ENCODE measurements at places on chromosomes 2 and 18.

- no peak for DNase-seq
These were observed 43.8 kb downstream of the OSBPL6 start for GRCh38 chr2:178238154-178238521.

GRCh38 chr2:184927040-184927439 lies 328.7 kb downstream of the ZNF804A start:
- DNase-seq, result no peak

- DNase-seq, result no peak
These were observed 143.2 kb upstream of the CCDC68 start for GRCh38 chr18:55102501-55102900.

- DNase-seq, result no peak
These were observed 64.5 kb downstream of the ITGB1BP1 start for GRCh38 chr2:9358846-9359245.

GRCh38 chr18:23883277-23883790 lies 131.2 kb upstream of the TTC39C start:
- peak; percentile 61 for DNase-seq

GRCh38 chr2:152472481-152472887 lies 137.5 kb downstream of the FMNL2 start:
- no peak for DNase-seq

GRCh38 chr18:46256078-46256477 lies 151.9 kb downstream of the HAUS1 start:
- no peak for DNase-seq
